ENCODE measurements at places on chromosomes 5 and 9.

GRCh38 chr5:97162045-97162444 is 19.6 kb upstream of the LIX1 start:
- DNase-seq = peak; percentile 86

GRCh38 chr5:105924366-105924765 is 1746.4 kb downstream of the EFNA5 start:
- DNase-seq = no peak

GRCh38 chr5:172642051-172642409 is 967 bp downstream of the NEURL1B start:
- no peak for DNase-seq

DNA sequence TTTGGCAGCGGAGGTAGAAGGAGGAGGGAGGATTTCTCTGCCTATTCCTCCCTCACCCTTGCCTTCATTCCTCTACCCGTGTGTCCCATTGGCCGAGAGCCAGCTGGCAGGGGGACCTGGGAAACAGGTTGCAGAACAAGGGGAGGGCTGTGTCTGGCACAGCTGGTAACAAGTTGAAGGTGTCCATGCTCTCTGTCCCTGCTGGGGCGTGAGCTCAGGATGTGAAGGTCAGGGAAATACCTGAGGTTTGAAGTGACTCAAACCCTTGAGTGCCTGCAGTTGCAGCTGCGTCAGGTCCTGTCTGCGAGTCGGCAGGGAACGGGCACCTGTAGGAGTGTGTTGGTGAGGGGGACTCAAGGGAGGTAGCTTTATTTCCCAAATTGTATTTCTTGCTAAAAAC is 16.2 kb downstream of the MIGA2 start:
- peak; percentile 62 for DNase-seq

- DNase-seq = no peak
These were observed 220.0 kb upstream of the ADAMTSL1 start for GRCh38 chr9:18253950-18254349.

DNA sequence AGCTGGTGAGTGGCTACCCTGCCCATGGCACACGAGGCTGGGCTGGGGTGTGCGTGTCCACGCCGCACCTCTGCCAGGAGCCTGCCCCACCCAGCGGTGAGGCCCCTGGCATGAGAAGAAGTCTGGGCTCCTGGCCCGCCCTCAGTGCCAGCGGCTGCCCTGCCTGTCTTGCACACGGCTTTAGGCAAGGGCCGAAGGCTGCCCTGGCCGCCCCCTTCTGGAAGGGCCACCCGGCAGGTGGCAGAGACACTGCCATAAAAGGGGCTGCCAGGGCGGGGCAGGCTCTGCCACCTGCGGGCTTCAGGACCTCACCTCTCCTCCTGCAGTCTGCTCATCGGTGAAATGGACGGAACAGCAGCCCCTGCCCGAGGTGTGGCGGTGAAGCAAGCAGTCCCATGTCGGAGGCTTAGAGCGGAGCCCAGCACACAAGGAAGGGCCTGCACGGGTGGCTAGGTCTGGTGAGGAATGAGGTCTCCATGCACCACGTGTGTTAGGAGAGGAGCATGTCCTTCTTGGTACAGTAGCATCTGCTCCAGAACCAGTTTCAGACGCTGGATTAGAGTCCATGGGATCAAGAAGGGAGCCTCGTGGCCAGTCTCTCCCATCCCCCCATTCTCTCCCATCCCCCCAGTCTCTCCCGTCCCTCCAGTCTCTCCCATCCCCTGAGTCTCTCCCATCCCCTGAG is 34.8 kb upstream of the TMEM250 start:
- DNase-seq = no peak

DNA sequence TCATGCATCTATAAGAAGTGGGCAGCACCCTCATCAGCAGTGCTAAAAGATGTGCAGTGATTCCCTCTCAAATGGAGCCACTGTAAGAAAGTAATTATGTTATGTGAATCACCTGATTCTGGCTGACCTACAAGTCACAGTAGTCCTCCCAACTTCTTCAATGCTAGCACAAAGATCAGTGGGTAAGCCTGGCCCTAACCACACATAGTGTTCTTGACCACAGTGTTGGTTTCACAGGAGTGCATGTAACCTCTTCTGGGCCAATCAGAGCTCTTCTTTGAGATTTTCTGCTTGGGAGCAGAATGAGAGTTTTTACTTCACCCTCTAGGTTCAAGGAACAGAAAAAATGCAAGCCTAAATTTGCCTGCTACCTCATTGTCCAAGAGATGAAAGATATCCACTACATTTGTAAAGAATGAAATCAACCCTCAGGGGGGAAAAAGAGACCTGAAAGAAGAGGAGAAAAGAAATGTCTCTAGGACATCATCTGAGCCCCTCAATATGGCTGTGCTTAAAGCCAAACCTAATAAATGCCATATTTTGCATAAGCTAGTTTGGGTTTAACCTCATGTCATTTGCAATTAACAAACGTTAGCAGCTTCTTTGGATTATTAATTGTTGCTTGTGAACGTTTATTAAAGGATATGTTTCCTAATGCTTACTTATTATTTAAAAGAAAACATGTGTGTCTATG is 65.3 kb upstream of the ADRB2 start:
- no peak for DNase-seq

- DNase-seq = no peak
These were observed 114.3 kb downstream of the ASTN2 start for GRCh38 chr9:117300371-117301110.

- no peak for DNase-seq
These were observed 1.1 kb upstream of the CNTFR start for GRCh38 chr9:34590381-34591247.

- DNase-seq = no peak
These were observed 193.7 kb downstream of the TLE4 start for GRCh38 chr9:79765466-79765865.

GRCh38 chr5:142915813-142916424 is 145.7 kb downstream of the ARHGAP26 start:
- peak; percentile 79 for DNase-seq

- no peak for DNase-seq
These were observed 12.7 kb upstream of the AHRR start for GRCh38 chr5:308672-309271.

GRCh38 chr9:103444176-103444575 is 449.0 kb downstream of the CYLC2 start:
- DNase-seq = no peak

DNA sequence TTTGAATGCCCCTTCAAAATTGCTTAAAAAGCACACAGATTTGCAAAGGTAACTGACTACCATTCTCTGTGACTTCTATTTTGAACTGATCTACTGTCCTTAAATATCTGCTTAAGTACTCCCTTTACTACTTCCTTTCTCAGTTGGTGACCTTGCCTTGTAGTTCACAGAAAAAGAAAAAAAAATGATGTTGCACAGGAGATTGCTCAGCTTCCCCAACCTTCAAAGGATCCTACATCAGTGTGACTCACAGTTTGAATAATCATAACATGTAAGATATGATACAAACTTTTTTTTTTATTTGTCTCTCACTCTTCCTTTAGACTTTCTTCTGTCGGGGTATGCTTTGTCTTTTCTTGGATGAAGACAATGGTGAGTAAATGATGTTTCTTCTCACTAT is 1029.6 kb downstream of the CDH12 start:
- DNase-seq = no peak

GRCh38 chr9:113375057-113376023 is 1.4 kb downstream of the HDHD3 start:
- DNase-seq = no peak

Data from T47D (cell line).